ENCODE measurements at places on chromosomes 16 and 17.

DNA sequence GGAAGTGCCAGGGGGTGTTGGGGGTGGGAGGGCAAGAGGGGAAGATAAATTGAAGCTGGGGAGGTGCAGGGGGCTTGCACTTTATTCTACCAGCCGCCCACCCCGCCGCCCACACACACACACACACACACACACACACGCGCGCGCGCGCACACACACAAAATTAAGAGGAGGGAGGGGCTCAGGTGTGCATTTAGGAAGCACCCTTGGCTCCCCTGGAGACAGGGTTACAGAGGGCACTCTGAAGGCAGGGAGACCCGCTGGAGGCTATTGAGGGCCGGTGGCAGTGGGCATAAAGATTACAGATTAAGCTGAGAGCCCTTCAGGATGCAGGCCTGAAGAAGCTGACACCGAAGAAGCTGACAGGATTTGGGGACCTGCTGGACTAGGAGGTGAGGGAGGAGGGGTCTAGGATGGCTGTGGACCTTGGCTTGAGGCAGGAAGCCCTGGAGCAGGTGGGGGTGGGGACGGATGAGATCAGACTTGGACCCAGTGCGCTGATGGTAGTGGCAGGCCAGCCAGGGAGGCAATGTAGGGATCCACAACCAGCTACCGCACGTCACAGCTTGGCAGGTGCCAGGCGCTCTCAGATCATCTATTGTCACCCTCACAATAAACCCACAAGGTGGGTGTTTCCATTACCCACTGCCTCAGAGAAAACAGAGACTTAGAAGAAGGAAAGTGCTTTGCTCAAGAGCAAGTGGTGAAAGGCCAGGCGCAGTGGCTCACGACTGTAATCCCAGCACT is 772 bp upstream of the SAMD14 start:
- DNase-seq: no peak

DNA sequence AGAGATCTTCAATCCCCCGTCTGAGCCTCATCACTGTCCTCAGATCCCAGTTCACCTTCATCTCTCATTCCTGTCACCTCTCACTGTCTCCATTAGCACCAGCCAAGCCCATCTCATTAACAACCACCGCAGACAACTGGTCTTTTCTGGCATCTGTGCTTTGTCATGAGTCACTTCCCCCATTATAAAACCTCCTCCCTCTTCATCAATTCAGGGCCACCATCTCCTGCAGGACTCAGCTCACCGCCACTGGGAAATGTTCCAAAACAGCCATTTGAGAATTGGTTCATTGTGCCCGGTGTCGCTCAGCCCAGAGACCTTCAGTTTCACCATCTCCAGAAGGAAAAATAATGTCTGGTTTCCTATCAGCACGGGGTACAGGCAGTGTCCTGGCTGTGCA is 56.9 kb upstream of the TEKT3 start:
- no peak for DNase-seq

- DNase-seq: no peak
Observed at GRCh38 chr16:8402981-8403843, 187.1 kb downstream of the TMEM114 start.

- DNase-seq: no peak
Observed at GRCh38 chr16:4231367-4231766, 10.5 kb downstream of the SRL start.

- no peak for DNase-seq
Observed at GRCh38 chr16:10564591-10564990, 15.8 kb downstream of the EMP2 start.

- DNase-seq: no peak
Observed at GRCh38 chr16:58200004-58200797, 2.3 kb upstream of the CSNK2A2 start.

GRCh38 chr17:72472106-72472505 is 351.3 kb downstream of the SOX9 start:
- DNase-seq: no peak

DNA sequence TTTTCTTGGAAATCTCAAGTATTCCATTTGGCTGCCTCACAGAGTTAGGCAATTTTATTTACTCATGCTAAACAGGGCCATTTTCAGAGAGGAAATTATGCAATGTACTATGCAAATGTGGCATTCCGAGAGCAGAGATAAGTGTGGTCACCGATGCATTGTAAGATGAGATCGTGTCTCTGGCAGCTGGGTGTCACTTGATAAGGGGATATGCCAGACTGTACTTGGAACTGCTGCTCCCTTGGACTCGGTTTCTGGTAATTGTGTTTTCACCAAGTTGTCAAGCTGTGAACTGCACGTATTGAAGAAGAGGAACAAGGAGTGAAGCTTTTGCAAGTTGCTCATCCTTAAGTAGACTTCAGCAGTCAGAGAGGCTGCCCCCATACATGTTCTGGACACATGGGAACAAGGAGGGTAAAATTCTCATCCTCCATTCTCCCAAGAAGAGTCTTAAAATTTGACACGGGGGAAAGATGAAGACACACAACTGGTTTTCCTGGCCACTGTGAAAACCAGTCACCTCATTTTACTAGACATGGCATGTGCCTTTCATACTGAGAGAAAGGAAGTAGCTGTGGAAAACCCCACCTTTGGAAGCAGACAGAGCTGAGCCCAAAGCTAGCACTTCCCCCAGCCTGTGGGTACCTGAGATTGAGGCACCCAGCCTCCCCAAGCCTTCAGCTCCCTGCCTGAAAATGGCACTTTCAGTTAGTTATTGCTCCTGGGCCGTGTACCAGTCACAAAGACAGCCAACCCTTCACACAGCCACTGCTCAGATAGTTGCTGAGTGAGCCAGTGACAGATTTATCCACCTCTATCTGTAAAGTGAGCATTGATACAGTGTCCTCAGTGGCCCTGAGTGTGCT is 150.7 kb downstream of the SOCS1 start:
- DNase-seq: no peak

GRCh38 chr16:14007450-14007849 is 63.7 kb upstream of the MRTFB start:
- no peak for DNase-seq

DNA sequence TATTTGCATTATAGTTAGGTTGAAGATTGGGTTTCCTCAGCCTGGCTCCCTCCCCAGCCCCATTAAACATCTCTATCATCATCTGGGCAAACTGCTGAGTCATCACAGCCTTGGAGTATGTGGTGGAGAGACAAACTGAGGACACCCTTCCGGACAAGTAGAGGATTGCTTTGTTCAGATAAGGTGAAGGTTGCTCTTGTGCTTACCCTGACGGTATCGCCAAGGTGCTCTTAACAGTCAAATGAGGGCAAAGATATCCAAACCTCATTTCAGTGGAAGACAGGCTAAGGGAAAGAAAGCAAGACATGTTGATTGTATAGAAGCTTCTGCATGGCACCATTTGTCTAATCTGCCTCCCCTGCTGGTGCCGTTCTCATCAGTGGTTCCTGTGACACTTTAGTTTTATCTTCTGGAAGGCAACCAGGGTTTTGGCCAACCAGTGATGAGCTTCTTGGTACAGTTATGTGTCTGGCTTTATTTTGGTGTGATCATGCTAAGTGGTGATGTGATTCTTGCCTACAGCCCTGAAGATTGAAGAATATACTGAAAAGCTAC is 56.9 kb upstream of the LGALS9 start:
- peak; percentile 48 for DNase-seq

DNA sequence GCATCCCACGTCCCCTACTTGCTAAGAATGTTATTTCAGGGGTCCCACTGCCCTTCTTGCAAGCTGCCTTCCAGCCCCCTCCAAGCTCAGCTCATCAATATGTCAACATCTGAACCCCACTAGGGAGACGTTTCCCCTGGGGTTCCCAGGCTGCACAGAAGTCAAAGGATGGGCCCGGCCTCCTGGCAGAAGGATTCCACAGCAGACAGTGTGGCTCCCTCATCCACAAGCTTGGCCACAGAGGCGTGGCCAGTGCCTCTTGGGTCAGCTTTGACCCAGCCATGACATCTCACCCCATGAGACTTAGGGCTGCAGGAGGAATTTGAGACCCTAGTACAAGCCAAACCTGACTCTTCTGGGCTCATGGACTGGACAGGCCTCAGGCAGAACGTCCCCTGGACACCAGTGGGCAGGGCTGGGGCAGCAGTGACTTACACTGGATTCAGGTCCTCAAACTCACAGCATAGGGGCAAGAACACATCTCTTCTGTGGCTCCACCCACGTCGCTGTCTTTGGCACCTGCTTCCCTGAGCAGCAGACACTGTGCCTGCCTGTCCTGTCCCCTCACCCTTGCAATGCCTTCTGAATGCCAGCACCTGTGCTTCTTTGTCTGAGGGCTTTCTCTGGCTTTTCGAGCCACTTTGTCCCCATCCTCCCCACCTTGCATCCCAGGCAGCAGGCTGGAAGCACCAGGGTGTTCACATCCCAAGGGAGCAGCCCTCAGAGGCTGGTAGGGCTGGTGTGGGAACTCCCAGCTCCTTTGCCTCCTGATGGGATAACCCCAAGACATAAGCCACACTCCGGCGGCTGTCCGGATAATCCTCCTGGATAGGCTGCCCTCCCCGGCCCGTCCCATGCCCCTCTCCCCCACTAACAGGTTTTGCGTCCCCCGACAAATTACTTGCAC is 56.0 kb upstream of the ENPP7 start:
- no peak for DNase-seq

GRCh38 chr16:34802396-34802795 is 1343.0 kb downstream of the TP53TG3F start:
- DNase-seq: no peak

DNA sequence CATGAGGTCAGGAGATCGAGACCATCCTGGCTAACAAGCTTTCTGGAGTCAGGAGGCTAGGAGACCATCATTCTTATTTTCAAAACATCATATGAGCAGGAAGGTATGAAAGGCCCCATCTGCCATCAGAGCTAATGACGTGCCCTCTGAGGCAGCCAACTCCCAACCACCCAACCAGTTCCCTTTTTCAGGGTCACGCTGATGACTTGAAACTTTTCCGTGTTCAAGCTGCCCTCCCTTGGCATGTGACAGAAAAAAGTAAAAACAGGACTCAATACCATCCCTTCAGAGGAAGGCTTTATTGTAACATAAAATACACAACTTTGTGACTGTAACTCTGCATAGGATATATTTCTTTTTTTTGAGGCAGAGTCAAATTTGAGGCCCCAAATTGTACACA is 4.6 kb upstream of the GHDC start:
- DNase-seq: no peak

DNA sequence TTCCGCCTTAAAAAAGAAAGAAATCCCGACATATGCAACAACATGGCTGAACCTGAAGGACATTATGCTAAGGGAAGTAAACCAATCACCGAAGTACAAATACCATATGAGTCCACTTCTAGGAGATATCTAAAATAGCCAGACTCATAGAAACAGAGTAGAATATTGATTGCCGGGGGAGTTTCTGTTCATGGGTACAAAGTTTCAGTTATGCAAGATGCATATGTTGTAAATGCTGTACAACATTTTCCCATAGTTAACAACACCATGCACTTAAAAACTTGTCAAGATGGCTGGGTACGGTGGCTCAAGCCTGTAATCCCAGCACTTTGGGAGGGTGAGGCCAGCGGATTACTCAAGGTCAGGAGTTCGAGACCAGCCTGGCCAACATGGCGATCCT is 251.5 kb upstream of the EEF2KMT start:
- DNase-seq: no peak

DNA sequence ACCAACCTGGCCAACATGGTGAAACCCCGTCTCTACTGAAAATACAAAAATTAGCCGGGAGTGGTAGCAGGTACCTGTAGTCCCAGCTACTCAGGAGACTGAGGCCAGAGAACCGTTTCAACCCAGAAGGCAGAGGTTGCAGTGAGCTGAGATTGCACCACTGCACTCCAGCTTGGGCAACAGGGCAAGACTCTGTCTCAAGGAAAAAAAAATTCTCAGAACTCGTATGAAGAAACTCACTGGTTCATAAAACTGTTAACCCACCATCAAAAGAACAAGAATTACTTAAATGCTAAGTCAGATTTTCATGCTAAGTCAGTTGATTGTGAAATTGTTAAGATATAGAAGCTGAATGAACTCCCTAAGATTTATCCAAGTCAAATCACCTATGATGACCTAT is 31.3 kb downstream of the SLC39A11 start:
- DNase-seq: no peak

GRCh38 chr17:81348097-81349055 is 46.9 kb upstream of the BAHCC1 start:
- no peak for DNase-seq

GRCh38 chr17:75012346-75013091 is at the start of gene MRPL58:
Gene MRPL58, plus strand, starts transcription at chr17:75012670. Its CDS starts 17 bp downstream, at chr17:75012687.
- peak; percentile 63 for DNase-seq

GRCh38 chr16:68396481-68396880 is 51.8 kb downstream of the SMPD3 start:
- DNase-seq: peak; percentile 70

GRCh38 chr16:13926464-13926863 is 6.5 kb downstream of the ERCC4 start:
- DNase-seq: no peak

- no peak for DNase-seq
Observed at GRCh38 chr16:55976815-55977214, 101.6 kb upstream of the CES5A start.

- DNase-seq: no peak
Observed at GRCh38 chr16:67766291-67766690, 40.1 kb downstream of the RANBP10 start.

DNA sequence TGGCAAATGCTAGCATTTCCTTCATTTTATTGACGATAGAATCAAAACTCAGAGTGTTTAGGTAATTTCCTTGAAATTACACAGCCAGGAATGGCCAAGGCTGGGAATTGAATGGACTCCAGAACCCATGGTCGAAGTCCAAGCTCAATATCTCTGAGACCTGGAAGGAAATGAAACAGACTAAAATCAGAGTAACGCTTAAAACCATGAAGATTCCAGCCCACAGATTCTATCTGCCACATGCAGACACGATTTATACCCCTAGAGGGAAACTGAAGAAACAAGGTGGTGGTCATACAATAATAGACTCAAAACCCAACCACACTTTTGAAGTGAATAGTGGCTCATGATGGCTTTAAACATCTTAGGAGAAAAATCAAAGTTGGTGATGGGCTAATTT is 95.6 kb downstream of the PRKCA start:
- no peak for DNase-seq

DNA sequence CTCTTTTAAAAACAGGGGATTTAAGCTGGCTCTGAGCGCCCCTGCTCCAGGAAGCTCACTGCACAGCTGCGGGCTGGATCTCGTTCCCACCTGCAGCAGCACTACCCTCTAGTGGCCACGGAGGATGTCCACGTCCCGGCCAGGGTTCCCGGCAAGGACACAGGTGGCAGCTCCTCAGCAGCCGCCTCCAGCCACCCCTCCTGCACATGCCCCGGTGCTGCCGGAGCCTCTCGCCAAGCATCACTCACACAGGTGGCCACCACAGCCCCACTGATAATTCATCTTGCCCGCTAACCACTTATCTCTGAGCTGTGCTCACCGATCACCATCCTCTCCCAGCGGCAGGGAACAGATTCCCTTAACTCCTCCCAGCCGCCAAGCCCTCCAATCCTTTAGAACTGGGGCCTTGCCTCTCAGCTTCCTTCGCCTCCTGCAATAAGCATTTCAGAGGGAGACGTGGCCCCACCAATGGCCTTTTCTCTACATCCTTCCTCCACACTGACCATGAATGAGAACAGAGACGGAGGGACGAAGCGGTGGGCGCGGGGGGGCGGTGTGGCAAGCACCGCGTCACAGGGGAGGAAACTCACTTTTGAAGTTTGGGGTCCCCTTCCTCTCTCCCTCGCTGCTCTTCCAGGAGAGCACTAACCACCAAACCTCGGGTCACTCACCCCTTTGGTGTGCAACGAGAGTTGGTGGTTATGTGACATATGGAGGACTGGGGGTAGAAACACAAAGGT is 222.1 kb downstream of the RBFOX3 start:
- DNase-seq: no peak

- DNase-seq: no peak
Observed at GRCh38 chr17:44908761-44909326, 6.5 kb downstream of the GFAP start.

Measured in CD4-positive, CD25-positive, alpha-beta regulatory T cell (primary cell).